Upper lobe of right lung (tissue), 1 donor: ENCODE measurements at places on chromosomes 3 and 15. TPM values are rescaled to one million over a fixed set of nuclear protein-coding genes. Genes with fewer than 3 reads are reported as not detected.

Gene TGM4
- total RNA-seq = not detected

Gene SPTBN5
- 1.9 TPM for total RNA-seq

DNA sequence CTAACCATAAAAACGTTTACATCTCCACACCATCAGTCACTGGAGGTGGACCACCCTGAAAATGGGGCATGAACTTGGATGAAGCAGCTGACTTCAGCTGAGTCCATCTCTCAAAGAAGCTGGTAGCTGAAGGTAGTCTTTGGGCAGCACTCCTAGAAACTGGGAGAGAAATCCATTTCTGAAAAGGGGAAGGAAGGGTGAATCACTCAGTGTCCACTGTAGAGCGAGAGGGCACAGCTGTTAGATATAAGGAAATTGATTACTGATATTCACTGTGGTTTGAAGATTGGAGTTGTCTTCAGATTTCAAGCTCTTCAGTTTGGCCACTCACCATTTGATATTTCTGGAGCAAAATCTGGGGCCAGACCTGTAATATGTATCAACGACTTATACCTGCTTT, 499.0 kb upstream of the UBE2E2 start:
- no peak overlapping the region for H3K4me3 ChIP-seq
- DNase-seq = no peak
- no peaks in the 10 kb centered on the region for H3K27me3 ChIP-seq
- no peaks in the 10 kb centered on the region for H3K36me3 ChIP-seq
- H3K27ac ChIP-seq = no peak overlapping the region

GRCh38 chr15:68608206-68608843, 29.5 kb downstream of the CORO2B start:
- no peak overlapping the region for H3K4me3 ChIP-seq
- no peaks in the 10 kb centered on the region for H3K27me3 ChIP-seq
- DNase-seq = no peak
- peak overlapping the region; percentile 51 for H3K27ac ChIP-seq
- no peaks in the 10 kb centered on the region for H3K36me3 ChIP-seq

GRCh38 chr3:64392001-64392400, 166.7 kb upstream of the PRICKLE2 start:
- H3K36me3 ChIP-seq = no peaks in the 10 kb centered on the region
- H3K27me3 ChIP-seq = no peaks in the 10 kb centered on the region
- H3K27ac ChIP-seq = no peak overlapping the region
- H3K4me1 ChIP-seq = no peaks in the 10 kb centered on the region

- peaks cover 5% of the 10 kb centered on the region for H3K4me1 ChIP-seq
- no peaks in the 10 kb centered on the region for H3K27me3 ChIP-seq
- no peak for DNase-seq
- H3K4me3 ChIP-seq = no peak overlapping the region
- no peak overlapping the region for H3K27ac ChIP-seq
- no peaks in the 10 kb centered on the region for H3K36me3 ChIP-seq
Measured at GRCh38 chr3:151306168-151306810, 10.3 kb downstream of the GPR87 start.

DNA sequence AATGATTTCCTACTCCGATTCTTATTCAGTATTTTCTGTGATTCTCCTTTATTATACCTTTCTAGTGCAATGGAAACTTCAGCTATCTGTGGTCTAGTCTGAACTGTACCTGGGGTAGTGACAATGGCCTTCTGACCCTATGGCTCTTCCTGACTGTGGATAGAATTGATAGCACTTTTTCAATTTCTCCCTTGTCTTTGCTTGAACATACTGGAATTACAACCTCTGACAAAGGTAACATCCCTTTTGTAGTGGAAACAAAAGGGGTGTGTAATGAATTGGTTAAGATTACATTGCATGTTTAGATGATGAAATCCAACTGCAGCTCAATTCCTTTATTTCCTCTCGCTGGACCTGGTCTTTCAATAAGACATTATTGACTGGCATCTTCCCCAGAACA, 21.0 kb upstream of the SOX2 start:
- H3K27ac ChIP-seq = no peak overlapping the region
- no peak for DNase-seq
- H3K36me3 ChIP-seq = no peaks in the 10 kb centered on the region
- peaks cover 4% of the 10 kb centered on the region for H3K4me1 ChIP-seq
- H3K4me3 ChIP-seq = no peak overlapping the region
- H3K27me3 ChIP-seq = peaks cover 11% of the 10 kb centered on the region

DNA sequence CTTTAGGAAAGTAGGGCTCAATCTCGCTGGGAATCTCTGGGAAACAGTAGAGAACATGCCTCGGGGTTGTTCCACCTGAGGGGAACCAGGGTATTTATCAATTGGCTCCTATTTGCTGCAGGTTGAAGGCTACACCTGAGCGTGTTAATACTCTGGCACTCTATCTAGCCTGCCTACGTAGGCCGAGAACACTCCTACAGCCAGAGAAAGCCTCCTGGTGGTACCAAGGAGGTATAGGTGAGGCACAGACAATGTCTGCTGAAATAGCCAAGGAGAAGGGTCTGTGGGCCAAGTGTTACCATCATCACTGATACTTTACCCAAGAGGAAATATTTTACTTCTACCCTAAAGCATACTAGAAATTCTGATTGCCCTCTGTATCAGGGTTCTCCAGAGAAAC, 341.0 kb upstream of the UBE2E2 start:
- DNase-seq = no peak
- H3K27me3 ChIP-seq = no peaks in the 10 kb centered on the region
- H3K36me3 ChIP-seq = no peaks in the 10 kb centered on the region

- H3K27me3 ChIP-seq = no peaks in the 10 kb centered on the region
- no peak overlapping the region for H3K4me3 ChIP-seq
- H3K36me3 ChIP-seq = no peaks in the 10 kb centered on the region
- no peak for DNase-seq
- no peaks in the 10 kb centered on the region for H3K4me1 ChIP-seq
Measured at GRCh38 chr3:85090495-85090894, 131.7 kb downstream of the CADM2 start.

GRCh38 chr3:143830786-143831185, 17.5 kb downstream of the SLC9A9 start:
- no peak overlapping the region for H3K4me3 ChIP-seq
- no peak for DNase-seq
- no peak overlapping the region for H3K27ac ChIP-seq
- no peaks in the 10 kb centered on the region for H3K36me3 ChIP-seq
- no peaks in the 10 kb centered on the region for H3K27me3 ChIP-seq

DNA sequence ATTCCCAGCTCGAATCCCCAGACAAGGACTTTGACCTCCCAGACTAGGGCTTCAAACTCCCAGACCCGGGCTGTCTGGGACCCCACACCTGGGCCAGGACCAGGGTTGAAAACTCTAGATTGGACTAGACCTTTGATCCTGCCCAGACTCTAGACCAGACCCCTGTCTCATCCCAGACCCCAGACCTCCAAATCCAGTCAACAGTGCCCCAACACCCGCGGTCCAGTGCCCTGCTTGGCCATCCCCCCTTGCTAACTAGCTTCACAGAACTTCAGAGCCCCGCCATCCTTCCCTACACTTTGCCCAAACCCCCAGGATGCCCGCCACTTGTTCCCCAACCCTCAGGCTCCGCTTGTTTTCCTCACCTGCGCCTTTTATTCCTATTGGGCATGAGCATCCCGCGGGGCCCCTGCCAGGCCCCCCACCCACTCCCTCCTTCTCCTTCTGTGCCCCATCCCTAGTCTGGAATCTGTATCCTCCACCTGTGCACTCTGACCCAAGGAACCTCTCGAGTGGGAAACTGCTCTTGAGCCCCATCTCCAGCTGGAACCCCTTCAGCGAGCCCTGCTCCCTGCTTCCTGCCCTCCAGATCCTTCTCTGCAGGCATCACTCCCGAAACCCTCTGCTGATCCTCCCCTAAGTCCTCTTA, 604 bp downstream of the GNAI2 start:
- DNase-seq = no peak
- peaks cover 17% of the 10 kb centered on the region for H3K36me3 ChIP-seq
- peak overlapping the region; percentile 86 for H3K27ac ChIP-seq
- peak overlapping the region; percentile 88 for H3K4me3 ChIP-seq
- H3K27me3 ChIP-seq = no peaks in the 10 kb centered on the region

- no peak for DNase-seq
- no peaks in the 10 kb centered on the region for H3K4me1 ChIP-seq
- no peak overlapping the region for H3K4me3 ChIP-seq
Measured at GRCh38 chr3:173139420-173139819, 1.6 kb downstream of the SPATA16 start.

Gene XRN1
- 46.1 TPM for total RNA-seq

- H3K27ac ChIP-seq = no peak overlapping the region
- H3K4me3 ChIP-seq = no peak overlapping the region
- DNase-seq = no peak
- H3K36me3 ChIP-seq = no peaks in the 10 kb centered on the region
- no peaks in the 10 kb centered on the region for H3K4me1 ChIP-seq
Measured at GRCh38 chr15:91278951-91279350, 178.9 kb downstream of the SV2B start.

- peaks cover 6% of the 10 kb centered on the region for H3K4me1 ChIP-seq
- no peak overlapping the region for H3K27ac ChIP-seq
- DNase-seq = no peak
Measured at GRCh38 chr15:31004220-31004733, 12.8 kb upstream of the MTMR10 start.

Gene CELSR3
- total RNA-seq = 1.2 TPM

- no peak overlapping the region for H3K27ac ChIP-seq
- H3K27me3 ChIP-seq = no peaks in the 10 kb centered on the region
- no peak overlapping the region for H3K4me3 ChIP-seq
Measured at GRCh38 chr15:53297828-53298227, 461.6 kb downstream of the WDR72 start.

DNA sequence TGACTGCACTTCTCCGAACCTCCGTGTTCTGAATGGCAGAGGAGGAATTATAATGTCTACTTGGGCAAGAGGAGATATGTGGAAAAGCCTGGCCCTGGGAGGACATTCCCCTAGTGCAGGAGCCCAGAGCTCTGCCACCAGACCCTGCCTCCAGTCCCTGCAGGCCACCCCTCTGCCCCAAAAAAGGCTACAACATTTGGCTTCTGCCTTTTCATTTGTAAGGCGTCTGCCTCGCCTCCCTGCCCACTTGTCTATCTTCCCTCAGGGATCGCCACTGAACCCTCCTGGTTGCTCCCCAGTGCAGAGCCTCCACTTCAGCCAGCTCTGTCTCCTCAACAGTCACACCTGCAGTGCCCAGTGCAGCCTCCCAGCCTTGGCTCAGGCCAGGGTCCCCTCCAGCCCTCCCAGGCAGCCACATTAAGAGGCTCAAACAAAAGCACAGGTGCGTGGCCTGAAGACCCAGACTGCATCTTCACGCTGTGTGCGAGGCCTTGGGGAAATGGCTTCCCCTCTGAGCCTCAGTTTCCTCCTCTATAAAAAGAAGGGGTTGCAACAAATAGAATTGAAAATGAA, 125.9 kb upstream of the SMAD3 start:
- no peak for DNase-seq
- peaks cover 6% of the 10 kb centered on the region for H3K4me1 ChIP-seq

DNA sequence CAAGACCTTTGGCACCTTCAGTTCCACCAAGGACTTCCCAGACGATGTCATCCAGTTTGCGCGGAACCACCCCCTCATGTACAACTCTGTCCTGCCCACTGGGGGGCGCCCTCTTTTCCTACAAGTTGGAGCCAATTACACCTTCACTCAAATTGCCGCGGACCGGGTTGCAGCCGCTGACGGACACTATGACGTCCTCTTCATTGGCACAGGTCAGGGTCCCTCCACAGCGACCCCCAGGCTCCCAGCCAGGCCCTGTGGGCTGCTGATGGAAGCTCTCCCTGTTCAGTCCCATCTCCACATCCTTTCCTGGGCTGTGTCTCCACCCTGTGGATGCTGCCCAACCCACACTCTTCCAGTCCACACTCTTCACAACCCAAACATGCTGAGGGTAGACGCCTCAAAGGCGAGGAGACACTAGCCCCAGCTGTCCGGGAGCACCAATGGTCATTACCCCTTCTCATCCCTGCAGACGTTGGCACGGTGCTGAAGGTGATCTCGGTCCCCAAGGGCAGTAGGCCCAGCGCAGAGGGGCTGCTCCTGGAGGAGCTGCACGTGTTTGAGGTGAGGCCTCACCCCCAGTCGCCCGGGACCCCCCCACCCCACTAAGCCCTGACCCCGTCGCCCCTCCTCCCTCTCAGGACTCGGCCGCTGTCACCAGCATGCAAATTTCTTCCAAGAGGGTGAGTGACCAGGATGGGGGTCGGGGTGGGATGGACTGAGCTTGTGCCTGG, 4.3 kb upstream of the LSMEM2 start:
- peaks cover 7% of the 10 kb centered on the region for H3K27me3 ChIP-seq
- H3K27ac ChIP-seq = peak overlapping the region; percentile 3
- no peaks in the 10 kb centered on the region for H3K36me3 ChIP-seq
- H3K4me3 ChIP-seq = no peak overlapping the region

GRCh38 chr3:127182848-127183714, 9.8 kb upstream of the PRR23E start:
- H3K27ac ChIP-seq = no peak overlapping the region
- H3K4me3 ChIP-seq = no peak overlapping the region
- no peaks in the 10 kb centered on the region for H3K4me1 ChIP-seq

DNA sequence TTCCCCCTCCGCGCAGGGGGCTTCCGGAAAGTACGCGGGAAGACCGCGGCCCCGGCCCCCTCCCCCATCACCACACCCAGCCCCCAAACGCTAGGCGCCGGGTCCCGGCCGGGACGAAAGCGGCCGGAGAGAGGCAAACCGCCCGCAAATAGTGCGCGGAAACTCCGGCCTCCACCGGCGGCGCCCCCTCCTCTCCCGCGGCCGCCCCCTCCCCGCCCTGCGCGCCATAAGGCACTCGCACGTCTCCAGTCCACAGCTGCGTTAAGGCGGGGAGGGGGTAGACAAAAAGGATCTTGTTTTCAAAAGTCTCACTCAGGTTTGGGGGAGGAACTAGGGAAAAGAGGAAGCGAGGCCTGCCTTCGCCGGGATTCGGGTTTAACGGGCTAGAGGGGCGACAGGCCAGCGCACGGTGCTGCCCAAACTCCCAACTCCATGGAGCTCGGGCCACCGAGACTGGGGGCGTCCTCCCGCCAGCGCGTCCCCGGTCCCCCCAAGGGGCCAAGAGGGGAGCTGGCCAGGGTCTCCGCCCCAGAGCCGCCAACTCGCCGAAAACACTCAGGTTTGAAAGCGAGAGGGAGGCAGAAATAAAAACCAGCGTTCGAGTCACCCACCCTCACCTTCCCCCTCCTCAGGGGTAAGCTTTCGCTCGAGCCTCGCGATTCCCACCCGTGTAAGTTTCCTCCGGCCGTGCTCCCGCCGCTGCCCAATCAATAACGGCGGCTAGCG, 1.8 kb downstream of the ANP32A start:
- DNase-seq = peak; percentile 85
- H3K27me3 ChIP-seq = no peaks in the 10 kb centered on the region
- H3K27ac ChIP-seq = peak overlapping the region; percentile 99
- H3K36me3 ChIP-seq = no peaks in the 10 kb centered on the region

- no peaks in the 10 kb centered on the region for H3K36me3 ChIP-seq
- peaks cover 5% of the 10 kb centered on the region for H3K4me1 ChIP-seq
- H3K4me3 ChIP-seq = no peak overlapping the region
Measured at GRCh38 chr15:69729167-69729748, 276.6 kb downstream of the RPLP1 start.

- no peak overlapping the region for H3K4me3 ChIP-seq
- no peak overlapping the region for H3K27ac ChIP-seq
- no peak for DNase-seq
- H3K27me3 ChIP-seq = no peaks in the 10 kb centered on the region
- no peaks in the 10 kb centered on the region for H3K4me1 ChIP-seq
Measured at GRCh38 chr3:16329826-16330129, 64.8 kb downstream of the OXNAD1 start.
